ENCODE measurements at places on chromosomes 3 and 15. TPM values are rescaled to one million over a fixed set of nuclear protein-coding genes. Genes with fewer than 3 reads are reported as not detected.

The CORO2B gene
- 19.8 TPM for total RNA-seq

The WDR73 gene
- 25.7 TPM for total RNA-seq

The RBP2 gene
- total RNA-seq: not detected

The IL12A gene
- 0.47 TPM for total RNA-seq

The EIF3J gene
- 63.0 TPM for total RNA-seq

The NBEAL2 gene
- 3.3 TPM for total RNA-seq

The DNAJA4 gene
- 30.4 TPM for total RNA-seq

The ESYT3 gene
- 0.31 TPM for total RNA-seq

The STRC gene
- 0.47 TPM for total RNA-seq

The RAB7A gene
- total RNA-seq: 26.7 TPM

The RARRES1 gene
- total RNA-seq: 1.4 TPM

The TGM5 gene
- not detected for total RNA-seq

The MYLK gene
- total RNA-seq: 15.1 TPM
